WTC11 (cell line): ENCODE measurements at places on chromosomes 7 and 10. TPM values are rescaled to one million over a fixed set of nuclear protein-coding genes. Genes with fewer than 3 reads are reported as not detected.

H2AZ2 gene
- total RNA-seq = 178 to 229 TPM (median 227 TPM) in 3 replicates

PLCE1 gene
- total RNA-seq = 0.11 to 0.14 TPM (median 0.11 TPM) in 3 replicates

SHOC2 gene
- 21.6 to 24.7 TPM (median 23.6 TPM) in 3 replicates for total RNA-seq

SPAM1 gene
- total RNA-seq = not detected in 3 replicates

CALHM1 gene
- 0.30 to 0.55 TPM (median 0.39 TPM) in 3 replicates for total RNA-seq

FEZF1 gene
- total RNA-seq = 11.1 to 20.0 TPM (median 11.6 TPM) in 3 replicates

MYOZ1 gene
- total RNA-seq = 3.0 to 5.4 TPM (median 4.4 TPM) in 3 replicates

FRAT2 gene
- total RNA-seq = 48.2 to 53.5 TPM (median 50.8 TPM) in 3 replicates

SRRM3 gene
- total RNA-seq = 17.7 to 24.6 TPM (median 20.7 TPM) in 3 replicates

DNA sequence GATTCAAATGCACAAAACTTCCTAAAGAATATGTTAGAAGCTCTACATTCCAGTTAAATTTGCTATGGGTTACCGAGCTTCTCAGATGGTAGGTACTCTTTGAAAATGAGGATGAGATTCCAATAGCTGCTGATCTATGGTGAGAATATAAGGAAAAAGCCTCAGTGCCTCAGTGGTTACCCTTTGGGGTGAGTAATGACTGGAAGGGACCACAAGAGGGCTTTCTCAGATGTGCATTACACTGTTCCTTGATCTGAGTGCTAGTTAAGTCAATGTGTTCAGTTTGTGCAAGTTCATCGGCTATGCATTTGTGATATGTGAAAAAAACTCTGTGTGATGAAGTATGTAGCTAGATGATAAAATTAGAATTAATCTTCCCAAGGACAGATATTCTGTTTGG, 3.5 kb downstream of the NRCAM start:
- peaks cover 41% of the 10 kb centered on the region for H3K27me3 ChIP-seq
- no peaks in the 10 kb centered on the region for H3K36me3 ChIP-seq
- DNase-seq = no peak
- H3K4me1 ChIP-seq = peaks cover 32% of the 10 kb centered on the region

DNA sequence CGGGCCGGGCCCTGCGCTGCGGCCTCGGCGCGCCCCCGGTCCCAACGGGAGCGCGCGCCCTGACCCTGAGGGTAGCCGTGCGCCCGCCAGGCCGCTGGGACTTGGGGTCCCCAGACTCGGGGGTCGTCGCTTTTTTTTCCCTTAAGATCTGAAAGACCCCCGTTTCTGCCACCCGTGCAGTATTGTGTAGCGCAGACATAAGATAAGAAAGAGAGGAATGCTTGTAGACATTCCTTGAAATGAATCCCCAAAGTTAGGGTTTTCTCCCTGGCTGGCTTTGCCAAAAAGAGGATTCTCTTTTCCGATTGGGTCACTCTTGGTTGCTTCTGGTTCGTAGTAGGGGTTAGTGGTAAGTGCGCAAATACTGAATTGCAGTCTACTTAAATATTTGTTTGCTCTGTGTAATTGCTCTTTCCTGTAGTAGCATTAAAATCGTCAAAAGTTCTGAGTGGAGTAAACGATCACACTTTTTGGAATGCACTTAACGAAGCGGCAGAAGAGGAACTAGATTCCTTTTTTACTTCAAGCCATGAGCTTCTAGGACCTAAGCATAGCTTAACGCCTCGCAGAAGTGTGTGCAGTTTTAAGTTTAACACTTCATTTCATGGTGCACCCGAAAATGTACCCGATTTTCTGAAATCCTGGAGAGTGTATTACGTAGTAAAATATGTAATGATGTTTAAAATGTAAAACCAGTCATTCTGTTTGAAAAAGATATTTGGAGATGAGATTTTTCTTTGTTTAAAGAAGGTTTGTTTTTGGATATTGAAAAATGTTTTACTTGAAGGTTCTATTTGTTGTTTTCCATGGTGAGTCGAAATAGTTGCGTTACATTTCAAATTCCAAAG, 1.3 kb downstream of the CUL1 start:
- no peaks in the 10 kb centered on the region for H3K36me3 ChIP-seq
- H3K27me3 ChIP-seq = no peaks in the 10 kb centered on the region
- peak overlapping the region; percentile 91 for H3K4me3 ChIP-seq
- H3K27ac ChIP-seq = peak overlapping the region; percentile 99

DNA sequence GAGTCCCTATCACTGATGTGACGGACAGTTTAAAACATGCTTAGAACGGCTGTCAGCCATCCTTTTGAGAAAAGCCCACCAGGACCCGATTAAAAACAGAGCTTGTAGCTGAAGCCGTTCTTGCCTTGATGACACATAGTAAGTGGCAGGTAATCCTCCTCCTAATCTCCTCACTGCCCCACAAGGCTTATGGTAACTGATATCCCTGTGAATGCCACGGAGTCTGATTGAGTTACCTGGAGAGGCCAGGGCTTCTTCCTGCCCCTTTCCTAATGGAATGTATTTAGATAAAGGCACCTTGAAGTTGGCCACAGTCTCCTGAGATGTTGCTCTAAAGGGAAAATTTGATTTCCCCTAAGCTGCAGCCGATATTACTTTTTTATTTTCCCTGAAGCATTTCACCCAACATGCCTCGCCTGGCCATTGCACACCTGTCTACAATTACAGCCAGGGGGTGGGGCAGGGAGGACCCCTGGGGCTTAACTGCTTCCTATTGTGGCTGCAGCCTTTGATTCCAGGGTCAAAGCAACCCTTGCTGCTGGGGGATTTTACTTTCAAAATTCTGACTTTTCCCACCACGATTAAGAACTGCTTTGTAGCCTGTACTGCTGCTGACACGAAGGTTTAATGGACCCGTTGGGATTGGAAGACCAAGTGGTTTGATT, 169.0 kb upstream of the GPR26 start:
- peaks cover 46% of the 10 kb centered on the region for H3K4me1 ChIP-seq
- no peak overlapping the region for H3K27ac ChIP-seq
- H3K4me3 ChIP-seq = no peak overlapping the region

GRCh38 chr7:5574770-5575269, 151.2 kb upstream of the TNRC18 start:
- H3K27ac ChIP-seq = peak overlapping the region; percentile 33
- peaks cover 27% of the 10 kb centered on the region for H3K4me1 ChIP-seq
- peaks cover 4% of the 10 kb centered on the region; the same call in 1 of the 2 replicates for H3K27me3 ChIP-seq
- H3K4me3 ChIP-seq = peak overlapping the region; percentile 49

- no peak overlapping the region for H3K27ac ChIP-seq
- H3K36me3 ChIP-seq = no peaks in the 10 kb centered on the region
- DNase-seq = no peak
- no peaks in the 10 kb centered on the region for H3K27me3 ChIP-seq
- peaks cover 7% of the 10 kb centered on the region for H3K4me1 ChIP-seq
- H3K4me3 ChIP-seq = no peak overlapping the region
Observed at GRCh38 chr10:121418126-121418777, 180.0 kb downstream of the FGFR2 start.

DNA sequence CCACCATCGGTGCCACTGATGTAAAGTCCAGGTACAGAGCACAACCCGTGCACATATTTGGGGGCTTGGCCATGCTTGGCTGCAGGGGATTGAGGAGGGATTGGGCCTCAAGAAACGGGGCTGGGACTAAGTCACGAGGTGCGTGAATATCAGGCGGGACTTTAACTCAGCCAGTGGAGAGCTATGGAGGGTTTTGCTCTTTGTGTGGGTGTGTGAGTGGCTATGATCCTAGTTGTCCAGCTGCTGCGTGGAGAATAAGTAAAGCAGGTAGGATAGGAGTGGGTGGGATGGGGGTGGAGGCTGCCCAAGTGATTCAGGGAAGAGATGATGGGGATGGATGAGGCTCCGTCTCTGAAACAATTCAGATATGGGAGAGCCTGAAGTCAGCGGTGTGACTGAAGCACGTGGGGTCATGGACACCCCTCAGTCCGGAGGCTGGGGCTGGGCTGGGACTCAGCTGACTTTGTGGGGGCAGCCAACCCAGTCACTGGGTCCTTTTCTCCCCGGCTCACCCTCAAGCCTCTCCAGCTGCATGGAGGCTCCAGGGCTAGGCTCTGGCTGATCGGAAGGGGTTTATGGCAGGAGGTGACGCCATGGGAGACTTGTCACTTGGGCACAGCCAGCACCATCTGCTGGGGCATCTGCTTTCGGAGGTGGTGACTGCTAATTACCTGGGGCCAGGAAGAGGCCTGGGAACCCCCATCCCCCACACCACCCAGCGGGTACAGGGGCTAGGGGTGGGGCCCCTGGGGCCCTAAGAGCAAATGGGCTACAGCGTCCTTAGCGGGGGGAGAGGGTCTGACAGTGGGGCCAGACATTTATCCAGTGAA, 1.7 kb upstream of the LFNG start:
- DNase-seq = no peak
- H3K4me1 ChIP-seq = peaks cover 40% of the 10 kb centered on the region
- H3K27ac ChIP-seq = no peak overlapping the region
- H3K36me3 ChIP-seq = no peaks in the 10 kb centered on the region
- peak overlapping the region; percentile 51 for H3K4me3 ChIP-seq

GRCh38 chr10:133249094-133249780, 11.6 kb downstream of the VENTX start:
- H3K36me3 ChIP-seq = no peaks in the 10 kb centered on the region
- no peaks in the 10 kb centered on the region for H3K27me3 ChIP-seq
- DNase-seq = no peak
- H3K4me3 ChIP-seq = no peak overlapping the region
- peaks cover 22% of the 10 kb centered on the region for H3K4me1 ChIP-seq

- DNase-seq = no peak
- H3K27me3 ChIP-seq = peaks cover 11% of the 10 kb centered on the region
Observed at GRCh38 chr7:6917258-6917657, 91.2 kb upstream of the CCZ1B start.

- H3K4me3 ChIP-seq = no peak overlapping the region
- H3K27me3 ChIP-seq = peaks cover 100% of the 10 kb centered on the region
- no peak for DNase-seq
- no peak overlapping the region for H3K27ac ChIP-seq
- no peaks in the 10 kb centered on the region for H3K36me3 ChIP-seq
Observed at GRCh38 chr7:155471718-155472117, 13.8 kb downstream of the EN2 start.

DNA sequence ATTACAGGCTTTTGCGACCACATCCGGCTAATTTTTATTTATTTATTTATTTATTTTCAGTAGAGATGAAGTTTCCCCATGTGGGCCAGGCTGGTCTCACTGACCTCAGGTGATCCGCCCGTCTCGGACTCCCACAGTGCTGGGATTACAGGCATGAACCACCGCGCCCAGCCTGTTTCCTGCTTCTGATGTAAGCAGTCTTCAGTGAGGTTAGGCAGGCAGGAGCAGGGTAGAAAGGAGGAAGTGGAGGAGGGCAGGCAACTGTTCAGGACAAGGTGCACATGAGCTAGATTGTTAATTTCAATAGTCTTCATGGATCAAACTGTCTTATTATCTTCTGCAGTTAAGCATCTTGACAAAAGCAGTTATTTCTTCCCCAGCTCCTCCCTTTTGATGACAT, 605.0 kb downstream of the CCSER2 start:
- H3K27ac ChIP-seq = no peak overlapping the region
- H3K4me1 ChIP-seq = peaks cover 5% of the 10 kb centered on the region
- H3K36me3 ChIP-seq = no peaks in the 10 kb centered on the region
- no peak for DNase-seq
- no peak overlapping the region for H3K4me3 ChIP-seq

DNA sequence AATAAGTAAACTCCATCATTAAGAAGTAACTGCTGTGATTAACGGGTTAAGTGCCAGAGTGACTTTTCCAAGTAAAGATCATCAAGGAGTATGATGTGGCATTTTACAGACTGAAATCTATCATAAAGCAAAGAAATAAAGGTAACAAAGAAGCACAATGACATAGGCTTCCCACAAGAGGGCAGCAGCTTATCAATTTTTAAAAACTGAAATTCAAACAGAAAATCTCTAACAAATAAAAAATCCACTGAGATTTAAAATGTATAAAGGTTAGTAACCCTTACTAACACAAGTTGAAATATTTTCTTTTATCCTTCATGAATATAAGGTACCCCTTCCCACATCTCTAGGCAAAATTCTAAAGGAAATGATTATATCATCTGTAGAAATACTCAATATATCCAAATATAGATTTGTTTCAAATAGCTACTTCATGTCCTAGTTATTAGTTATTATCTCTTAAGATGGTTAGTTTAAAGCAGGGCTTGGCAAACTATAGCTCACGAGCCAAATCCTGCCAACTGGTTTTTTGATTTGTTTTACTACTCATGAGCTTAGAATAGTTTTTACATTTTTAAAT, 29.2 kb downstream of the FAM3C start:
- H3K4me3 ChIP-seq = no peak overlapping the region
- peaks cover 14% of the 10 kb centered on the region for H3K4me1 ChIP-seq
- H3K27ac ChIP-seq = no peak overlapping the region
- DNase-seq = no peak
- peaks cover 36% of the 10 kb centered on the region for H3K36me3 ChIP-seq

DNA sequence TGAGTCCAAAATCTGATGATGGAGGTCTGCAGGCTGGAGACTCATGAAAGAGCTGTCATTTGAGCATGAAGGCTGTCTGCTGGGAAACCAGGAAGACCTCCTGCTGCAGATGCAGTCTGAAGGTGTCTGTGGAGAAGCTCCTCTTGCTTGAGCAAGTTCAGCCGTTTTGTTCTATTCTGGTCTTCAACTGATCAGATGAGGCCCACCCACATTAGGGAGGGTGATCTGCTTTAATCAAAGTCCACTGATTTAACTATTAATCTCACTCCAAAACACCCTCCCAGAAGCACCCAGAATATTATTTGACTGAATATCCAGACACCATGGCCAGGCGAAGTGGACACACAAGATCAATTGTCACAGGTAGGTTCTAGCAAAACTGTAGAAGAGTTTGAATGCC, 116.5 kb downstream of the GATA3 start:
- peaks cover 3% of the 10 kb centered on the region for H3K27me3 ChIP-seq
- DNase-seq = no peak
- no peak overlapping the region for H3K27ac ChIP-seq
- no peak overlapping the region for H3K4me3 ChIP-seq
- H3K36me3 ChIP-seq = peaks cover 19% of the 10 kb centered on the region

- H3K27ac ChIP-seq = no peak overlapping the region
- peaks cover 5% of the 10 kb centered on the region; the same call in 1 of the 2 replicates for H3K36me3 ChIP-seq
- H3K27me3 ChIP-seq = no peaks in the 10 kb centered on the region
- H3K4me1 ChIP-seq = no peaks in the 10 kb centered on the region
- no peak for DNase-seq
Observed at GRCh38 chr7:16785321-16785720, 19.5 kb downstream of the AGR2 start.

DNA sequence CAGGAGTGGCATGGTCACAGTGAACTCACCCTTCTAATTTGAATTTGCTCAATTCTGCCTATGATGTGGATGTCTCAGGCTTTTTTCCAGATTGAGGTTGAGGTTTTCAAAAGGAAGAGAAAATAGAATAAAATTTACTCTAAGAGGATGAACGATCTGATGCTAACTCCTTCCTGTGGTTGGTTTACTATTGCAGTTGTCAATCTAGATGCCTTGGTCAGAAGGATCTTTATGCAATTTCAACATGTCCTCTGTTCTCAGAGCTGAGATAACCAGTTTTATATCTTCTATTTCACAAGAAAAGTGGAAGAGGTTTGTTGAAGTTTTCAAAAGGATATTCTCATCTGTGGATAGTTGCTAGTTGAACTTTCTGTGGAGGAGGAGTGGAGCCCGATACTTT, 150.7 kb upstream of the WDR11 start:
- H3K4me3 ChIP-seq = no peak overlapping the region
- H3K36me3 ChIP-seq = peaks cover 20% of the 10 kb centered on the region
- no peak overlapping the region for H3K27ac ChIP-seq
- DNase-seq = no peak
- no peaks in the 10 kb centered on the region for H3K27me3 ChIP-seq
- no peaks in the 10 kb centered on the region for H3K4me1 ChIP-seq
